ENCODE measurements at places on chromosomes 1 and 21.

- no peak for DNase-seq
- H3K36me3 ChIP-seq = no peaks in the 10 kb centered on the region
- no peak overlapping the region for H3K4me3 ChIP-seq
- peaks cover 3% of the 10 kb centered on the region for H3K4me1 ChIP-seq
Measured at GRCh38 chr1:236052232-236052993, 12.5 kb downstream of the NID1 start.

- no peak for DNase-seq
- no peak overlapping the region for H3K27ac ChIP-seq
- H3K36me3 ChIP-seq = no peaks in the 10 kb centered on the region
- H3K27me3 ChIP-seq = no peaks in the 10 kb centered on the region
Measured at GRCh38 chr1:22290611-22291010, 147.7 kb upstream of the WNT4 start.

DNA sequence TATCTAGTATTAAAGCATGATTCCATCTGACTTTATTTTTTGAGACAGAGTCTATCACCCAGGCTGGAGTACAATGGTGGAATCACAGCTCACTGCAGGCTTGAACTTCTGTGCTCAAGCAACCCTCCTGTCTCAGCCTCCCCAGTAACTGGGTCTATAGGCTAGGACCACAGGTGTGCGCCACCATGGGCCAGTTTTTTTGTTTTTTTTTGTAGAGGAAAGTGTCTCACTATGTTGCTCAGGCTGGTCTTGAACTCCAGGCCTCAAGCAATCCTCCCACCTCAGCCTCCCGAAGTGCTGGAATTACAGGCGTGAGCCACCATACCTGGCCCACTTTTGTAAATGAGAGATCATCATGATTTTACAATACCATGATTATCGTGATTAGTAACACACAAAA is 9.2 kb downstream of the PPP1R15B start:
- no peaks in the 10 kb centered on the region for H3K4me1 ChIP-seq
- H3K4me3 ChIP-seq = no peak overlapping the region
- H3K27me3 ChIP-seq = no peaks in the 10 kb centered on the region
- H3K36me3 ChIP-seq = peaks cover 11% of the 10 kb centered on the region
- H3K27ac ChIP-seq = no peak overlapping the region

DNA sequence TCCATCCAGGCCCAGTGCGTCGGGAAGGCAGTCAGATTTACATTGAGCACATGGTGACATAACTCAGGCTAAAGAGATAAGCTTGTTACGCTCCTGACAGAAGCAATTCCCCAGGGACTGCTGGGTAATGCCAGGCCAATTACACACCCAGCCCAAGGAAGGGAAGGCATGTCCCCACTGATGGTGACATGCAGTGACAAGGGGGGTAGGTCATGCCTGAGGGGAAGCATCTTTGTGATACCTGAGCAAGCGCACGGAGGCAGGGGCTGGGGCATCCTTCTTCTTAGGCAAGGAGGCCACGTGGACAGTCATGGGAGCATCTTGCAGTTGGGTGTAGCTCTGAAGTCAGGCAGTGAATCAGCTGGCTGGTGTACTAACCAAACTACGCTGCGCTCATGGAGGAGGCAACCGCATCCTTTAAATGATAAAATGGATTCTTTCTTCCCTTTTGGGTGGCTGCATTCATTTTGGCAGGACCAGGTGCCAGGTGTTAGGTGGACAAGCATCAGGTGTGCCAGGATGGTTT is 39.6 kb upstream of the GRIK3 start:
- no peak overlapping the region for H3K27ac ChIP-seq
- DNase-seq = no peak
- no peaks in the 10 kb centered on the region for H3K36me3 ChIP-seq
- no peak overlapping the region for H3K4me3 ChIP-seq
- no peaks in the 10 kb centered on the region for H3K4me1 ChIP-seq

GRCh38 chr1:182376936-182377574 is 14.5 kb downstream of the GLUL start:
- no peaks in the 10 kb centered on the region for H3K27me3 ChIP-seq
- no peaks in the 10 kb centered on the region for H3K4me1 ChIP-seq
- no peak for DNase-seq
- no peak overlapping the region for H3K4me3 ChIP-seq
- no peaks in the 10 kb centered on the region for H3K36me3 ChIP-seq

DNA sequence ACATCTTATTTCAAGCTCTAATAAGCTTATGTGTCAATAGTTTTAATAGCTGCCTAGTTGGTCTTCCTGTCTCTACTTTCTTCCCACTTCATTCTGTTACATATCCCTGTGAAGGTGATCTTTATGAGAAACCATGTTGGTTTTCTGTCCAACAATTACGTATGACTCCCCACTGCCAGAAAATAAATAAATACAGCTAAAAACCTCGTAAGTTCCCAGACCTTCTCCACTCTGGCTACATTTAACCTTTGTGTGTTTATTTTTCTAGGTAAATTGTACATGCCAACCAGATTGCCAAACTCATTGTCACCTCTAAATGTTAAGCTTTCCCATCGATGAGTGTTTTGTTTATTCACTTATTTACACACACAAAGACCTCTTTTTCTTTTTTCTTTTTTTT is 147.2 kb downstream of the CRB1 start:
- no peaks in the 10 kb centered on the region for H3K36me3 ChIP-seq
- no peak overlapping the region for H3K4me3 ChIP-seq
- no peaks in the 10 kb centered on the region for H3K27me3 ChIP-seq
- no peak for DNase-seq

GRCh38 chr1:97758541-97759057 is 162.2 kb downstream of the DPYD start:
- H3K27me3 ChIP-seq = no peaks in the 10 kb centered on the region
- H3K27ac ChIP-seq = no peak overlapping the region

DNA sequence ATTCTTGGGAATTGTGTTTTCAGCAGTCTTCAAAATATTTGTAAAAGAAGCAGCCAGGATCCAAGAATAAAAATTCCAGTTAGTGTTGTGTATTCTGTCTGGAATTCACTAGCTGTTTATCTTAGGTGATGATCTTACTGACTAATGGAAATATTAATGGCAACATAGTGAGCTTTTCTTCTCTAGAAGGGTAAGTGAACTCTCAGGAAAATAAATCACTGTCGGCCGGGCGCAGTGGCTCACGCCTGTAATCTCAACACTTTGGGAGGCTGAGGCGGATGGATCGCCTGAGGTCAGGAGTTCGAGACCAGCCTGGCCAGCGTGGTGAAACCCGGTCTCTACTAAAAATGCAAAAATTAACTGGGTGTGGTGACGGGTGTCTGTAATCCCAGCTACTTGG is 87.4 kb upstream of the KIF1B start:
- H3K27ac ChIP-seq = no peak overlapping the region
- H3K4me1 ChIP-seq = no peaks in the 10 kb centered on the region
- no peak overlapping the region for H3K4me3 ChIP-seq
- DNase-seq = no peak
- no peaks in the 10 kb centered on the region for H3K27me3 ChIP-seq
- peaks cover 4% of the 10 kb centered on the region for H3K36me3 ChIP-seq

GRCh38 chr1:44339731-44340130 is 15.3 kb downstream of the ERI3 start:
- peaks cover 2% of the 10 kb centered on the region for H3K36me3 ChIP-seq
- no peaks in the 10 kb centered on the region for H3K4me1 ChIP-seq
- no peak for DNase-seq
- no peak overlapping the region for H3K27ac ChIP-seq
- no peak overlapping the region for H3K4me3 ChIP-seq
- no peaks in the 10 kb centered on the region for H3K27me3 ChIP-seq
